Thoracic aorta (tissue), 2 donors: ENCODE measurements at places on chromosomes 2 and 18.

DNA sequence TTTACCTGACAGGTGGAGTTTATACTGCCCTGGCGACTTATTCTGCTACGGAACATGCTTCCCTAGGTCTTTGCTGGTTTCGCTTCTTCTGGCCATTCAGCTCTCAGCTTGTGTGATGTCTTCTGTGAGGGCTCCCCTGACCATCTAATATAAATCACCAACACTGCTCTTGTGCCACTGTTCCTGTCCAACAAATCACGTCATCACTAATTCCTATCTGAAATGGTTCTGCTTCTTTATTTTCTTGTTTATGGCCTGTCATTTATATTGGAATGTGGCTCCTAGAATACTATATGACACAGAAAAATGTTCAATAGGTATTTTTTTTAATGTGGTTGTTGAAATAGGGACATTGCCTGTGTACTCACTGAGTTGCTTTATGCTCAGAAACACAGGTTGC, 171.5 kb downstream of the CD8B2 start:
- DNase-seq: no peak

DNA sequence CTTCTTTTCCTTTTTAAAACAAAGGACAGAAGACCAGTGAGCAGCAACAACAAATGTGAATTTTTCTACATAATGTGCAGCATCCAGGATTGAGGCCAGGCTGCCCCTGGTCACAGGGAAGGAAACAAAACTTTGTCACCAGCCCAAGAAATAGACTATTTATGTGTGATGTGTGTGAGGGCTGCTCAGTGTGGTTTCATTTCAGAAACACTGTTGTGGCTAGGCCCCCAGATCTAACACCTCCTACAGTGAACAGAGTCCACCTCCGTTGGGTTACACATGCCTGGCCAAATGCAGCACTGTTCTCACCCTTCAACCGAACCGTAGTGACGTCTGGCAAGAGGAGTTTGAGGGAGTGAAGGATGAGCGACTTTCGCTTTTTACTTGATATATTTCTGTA, 146.3 kb upstream of the RIOK3 start:
- no peak for DNase-seq

DNA sequence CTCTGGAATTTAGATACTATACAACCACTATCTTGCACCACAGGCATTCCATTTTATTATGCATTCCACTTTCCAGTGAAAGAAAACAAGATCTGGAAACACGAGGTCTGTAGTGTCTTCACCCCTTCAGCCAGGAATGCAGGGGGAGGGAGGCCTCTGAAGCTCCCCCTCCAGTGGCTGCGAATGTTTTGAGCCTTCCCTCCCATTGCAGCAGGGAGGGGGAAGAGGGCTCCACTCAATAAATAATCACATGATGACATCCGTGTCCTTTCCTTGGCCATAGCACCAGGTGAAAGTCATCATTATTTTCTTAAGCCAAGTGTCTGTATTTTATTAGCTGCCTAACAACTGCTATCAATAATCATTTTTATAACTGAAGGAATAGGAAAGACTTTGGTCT, 38.6 kb downstream of the ALPK2 start:
- DNase-seq: no peak

DNA sequence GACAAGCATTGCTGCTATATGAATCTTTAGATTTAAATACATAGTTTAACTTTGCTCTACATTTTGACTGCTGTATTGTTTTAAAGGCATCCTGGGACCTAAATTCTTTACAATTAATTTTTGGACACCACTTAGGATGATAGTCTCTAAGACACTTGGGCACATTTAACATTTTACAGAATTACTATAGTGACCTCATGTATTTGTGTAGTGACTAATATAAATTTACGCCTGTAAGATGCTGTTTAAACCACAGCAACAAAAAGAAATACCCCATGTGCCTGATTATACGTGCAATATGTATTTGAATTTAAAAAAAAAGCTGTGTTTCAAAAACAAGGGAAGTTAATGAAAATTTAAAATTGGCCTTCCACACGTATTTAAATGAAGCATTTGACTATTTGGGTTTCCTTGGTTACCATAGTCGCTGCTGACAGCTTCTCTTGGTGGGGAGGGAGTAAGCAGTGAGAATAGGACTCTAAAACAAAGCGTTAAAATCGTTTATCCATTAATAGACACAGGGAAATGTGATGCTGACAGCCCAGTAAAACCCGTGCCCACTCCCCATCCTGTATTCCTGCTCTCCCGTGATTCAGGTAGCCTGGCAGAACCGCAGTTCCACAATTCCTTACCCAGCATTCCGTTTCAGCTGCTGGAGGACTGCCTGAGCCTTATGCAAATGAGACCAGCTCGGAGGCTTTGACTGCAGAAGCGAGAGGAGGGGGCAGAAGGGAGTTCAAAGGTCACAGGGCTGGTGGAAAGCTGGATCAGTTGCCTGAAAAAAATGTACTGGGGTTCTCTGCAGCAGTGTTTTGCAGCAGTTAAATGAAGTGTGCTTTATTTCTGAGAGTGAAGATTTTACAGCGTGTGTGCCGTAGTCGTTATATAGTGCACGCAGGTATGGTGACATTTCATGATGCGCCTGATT, 104.3 kb downstream of the CSRNP3 start:
- DNase-seq: no peak

- DNase-seq: no peak
Observed at GRCh38 chr2:28277466-28277865, 115.2 kb upstream of the FOSL2 start.

DNA sequence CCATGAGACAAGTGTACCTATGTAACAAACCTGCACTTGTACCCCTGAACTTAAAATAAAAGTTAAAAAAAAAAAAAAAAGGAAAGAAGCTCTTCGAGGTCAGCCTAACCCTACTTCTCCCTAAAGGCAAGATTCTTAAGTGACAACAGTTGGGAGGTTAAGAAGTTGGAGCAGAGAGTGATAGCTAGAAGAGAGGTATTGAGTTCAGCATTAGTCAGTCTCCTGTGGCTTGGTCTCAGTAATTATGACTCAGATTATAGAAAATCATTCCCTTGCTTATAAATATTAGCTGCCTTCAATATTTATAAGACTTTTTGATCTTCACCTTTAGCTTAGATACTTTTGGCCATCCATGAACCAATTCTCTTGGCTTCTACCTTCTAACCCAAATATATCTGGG, 926.8 kb upstream of the SLC39A10 start:
- no peak for DNase-seq

DNA sequence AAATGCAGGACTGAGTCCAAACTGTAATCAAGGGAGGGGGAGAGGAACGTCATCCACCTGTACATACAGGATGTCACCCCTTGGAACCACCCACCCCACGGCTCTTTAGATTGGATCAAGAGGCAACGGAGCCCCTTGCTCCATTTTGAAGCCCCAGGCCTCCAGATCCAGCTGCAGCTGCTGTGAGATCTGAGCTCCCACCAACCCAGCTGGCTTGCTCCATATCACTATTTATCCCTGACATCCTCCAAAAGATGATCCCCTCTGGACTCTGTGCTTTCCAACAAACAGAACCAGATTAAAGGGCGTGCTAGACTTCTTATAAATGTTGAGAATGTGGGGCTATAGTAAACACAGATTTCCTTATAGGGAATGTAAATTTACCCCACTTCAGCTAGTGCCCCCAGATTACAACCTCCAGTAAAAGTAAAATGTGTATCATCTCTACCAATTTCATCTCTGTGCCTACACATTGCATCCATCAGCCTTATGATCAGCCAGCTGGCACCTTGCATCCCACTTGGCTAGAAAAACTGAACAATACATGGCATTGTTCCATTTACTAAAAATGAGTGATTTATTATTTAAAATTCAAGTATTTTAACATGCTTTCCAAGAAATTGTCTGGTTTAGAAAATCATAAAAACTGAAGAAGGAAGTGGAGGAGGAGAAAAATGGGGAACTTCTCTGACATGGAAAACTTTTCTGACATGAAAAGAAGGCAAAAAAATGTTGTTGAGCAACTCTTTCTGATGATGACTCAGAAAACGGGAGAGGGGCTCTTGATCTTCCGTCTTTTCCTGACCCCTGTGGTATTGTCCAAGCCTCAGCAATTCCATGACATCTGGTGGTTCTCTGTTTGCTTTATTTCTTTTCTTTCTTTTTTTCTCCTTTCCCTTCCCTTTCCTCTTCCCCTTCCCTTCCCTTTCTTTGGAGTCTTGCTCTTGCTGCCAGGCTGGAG, 262.6 kb upstream of the THUMPD2 start:
- no peak for DNase-seq

DNA sequence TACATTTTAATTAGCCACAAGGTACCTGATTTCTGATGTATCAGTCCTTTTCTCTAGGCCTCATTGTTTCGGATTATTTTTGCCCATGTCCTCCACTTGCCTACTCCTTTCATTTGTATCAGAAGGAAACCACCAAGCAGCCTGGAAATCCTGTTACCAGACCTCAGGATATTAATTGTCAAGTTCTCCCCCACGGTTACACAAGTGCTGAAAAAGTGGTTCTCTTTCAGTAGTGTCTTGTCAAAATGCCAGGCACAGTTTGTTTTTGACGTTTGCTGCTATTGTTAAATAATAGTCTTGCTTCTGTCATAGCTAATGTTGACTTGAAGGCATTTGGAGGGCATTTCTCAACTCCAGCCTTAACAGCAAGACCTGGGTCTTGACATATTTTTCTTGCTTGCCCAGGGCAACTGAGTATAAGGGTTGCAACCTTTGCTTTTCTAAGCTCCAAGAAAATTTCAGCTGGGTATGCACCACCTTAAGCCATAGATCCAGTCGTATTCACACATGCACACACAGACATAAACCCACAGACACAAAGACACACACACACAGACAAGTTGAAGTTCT, 31.0 kb downstream of the INSIG2 start:
- DNase-seq: no peak

DNA sequence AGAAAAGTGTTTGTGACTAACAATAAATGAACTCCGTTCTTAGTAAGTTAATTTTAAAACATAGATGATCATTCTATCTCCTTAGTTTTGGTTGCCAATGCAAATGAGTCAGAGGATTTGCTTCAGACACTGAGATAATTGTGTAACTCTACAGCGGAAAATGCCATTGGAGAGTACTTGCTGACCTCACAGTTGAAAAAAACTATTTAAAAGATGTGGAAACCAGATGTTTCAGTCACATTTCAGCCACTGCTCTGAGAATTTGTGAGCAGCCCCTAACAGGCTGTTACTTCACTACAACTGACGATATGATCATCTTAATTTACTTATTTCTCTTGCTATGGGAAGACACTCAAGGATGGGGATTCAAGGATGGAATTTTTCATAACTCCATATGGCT, at the start of gene TNFAIP6:
Gene TNFAIP6 (plus strand): TSS at position 234 of the 400 bp plus-strand sequence. CDS start 75 bp downstream, at position 309.
- DNase-seq: no peak

DNA sequence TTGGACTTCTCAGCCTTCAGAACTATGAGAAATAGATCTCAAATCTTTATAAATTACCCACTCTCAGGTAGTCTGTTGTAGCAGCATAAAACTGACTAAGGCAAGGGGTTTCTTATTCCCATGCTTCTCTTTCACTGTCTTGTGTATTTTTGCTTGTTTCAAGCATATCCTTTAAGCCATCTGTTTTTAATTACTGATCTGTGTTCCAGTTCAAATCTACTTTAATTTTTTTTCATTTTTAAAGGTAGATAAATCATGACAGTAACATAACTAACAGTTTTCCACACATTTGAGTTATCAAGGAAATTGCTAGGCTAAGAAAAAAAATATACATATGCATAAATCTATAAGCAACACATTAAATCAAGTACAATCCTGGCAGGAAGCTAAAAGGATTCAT, 317.9 kb upstream of the TNP1 start:
- DNase-seq: no peak

- DNase-seq: no peak
Observed at GRCh38 chr2:174666312-174666711, 68.7 kb upstream of the WIPF1 start.

GRCh38 chr2:171004363-171004762, 75.3 kb downstream of the GORASP2 start:
- DNase-seq: no peak

DNA sequence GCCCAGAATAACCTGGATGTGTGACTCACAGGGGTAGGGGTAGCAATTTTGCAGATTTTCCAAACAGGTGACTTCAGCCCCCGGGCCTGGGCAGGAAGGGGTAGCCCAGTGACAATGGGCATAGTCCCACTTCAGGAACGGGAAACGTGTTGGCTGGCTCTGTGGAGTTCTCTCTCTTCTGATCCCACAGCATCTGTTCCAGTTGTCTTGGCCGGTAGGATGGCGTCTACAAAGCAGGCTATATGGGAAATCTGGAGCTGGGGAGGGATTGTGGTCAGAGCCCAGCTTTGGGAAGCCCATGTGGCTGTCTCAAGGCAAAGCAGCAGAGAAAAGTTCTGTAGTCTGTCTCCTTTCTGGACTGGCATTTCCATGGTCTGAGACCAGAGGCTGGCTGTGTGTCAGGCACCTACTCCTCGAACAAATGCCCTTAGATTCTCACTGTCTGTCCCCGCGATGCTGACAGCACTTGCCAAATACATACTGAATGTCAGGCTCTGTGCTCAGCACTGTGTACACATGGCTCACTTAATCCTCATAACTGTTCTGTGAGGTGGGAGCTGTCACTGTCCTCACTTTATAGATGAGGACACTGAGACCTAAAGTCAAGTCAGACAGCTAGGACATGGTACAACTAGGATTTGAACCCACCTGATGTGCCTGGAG, 17.9 kb upstream of the TMEM214 start:
- DNase-seq: no peak

DNA sequence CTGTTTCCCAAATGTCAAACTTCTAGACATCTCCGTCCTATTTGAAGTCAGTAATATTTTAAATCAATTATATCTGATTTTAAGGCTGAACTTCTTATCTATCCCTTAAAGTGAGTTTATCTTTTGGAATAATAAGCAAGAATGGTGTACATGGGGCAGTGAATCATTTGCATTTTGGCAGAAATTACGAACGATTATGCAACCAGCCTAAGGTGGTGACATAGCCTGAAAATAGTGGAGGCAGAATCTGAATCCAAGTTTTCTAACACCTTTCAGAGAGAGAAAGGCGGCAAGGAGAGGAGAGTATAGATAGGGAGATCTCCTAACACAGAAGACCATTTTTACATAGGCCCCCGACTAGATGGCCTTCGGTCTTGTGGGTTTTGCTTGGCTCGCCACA, 10.7 kb downstream of the ZBTB14 start:
- DNase-seq: no peak

GRCh38 chr18:79577451-79578395, 101.9 kb upstream of the CTDP1 start:
- DNase-seq: no peak

DNA sequence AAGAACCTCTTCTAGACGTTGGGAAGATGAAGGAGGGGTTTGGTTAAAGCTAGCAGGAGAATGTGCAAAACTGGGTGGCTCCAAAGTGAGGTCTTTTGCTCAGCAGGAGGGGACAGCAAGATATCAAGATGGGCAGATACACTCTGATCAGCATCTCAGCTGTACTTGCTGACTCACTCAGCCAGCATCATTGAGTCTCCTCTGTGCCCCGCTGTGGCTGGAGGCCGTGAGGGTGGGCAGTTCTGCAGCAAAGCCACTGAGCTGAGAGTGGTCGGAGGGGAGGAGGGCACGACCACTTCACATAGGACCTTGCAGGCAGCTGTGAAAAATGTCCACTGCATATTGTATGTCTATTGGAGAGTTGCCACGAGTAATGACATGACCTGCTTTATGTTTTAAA, 152.0 kb downstream of the CAPN13 start:
- no peak for DNase-seq
